ENCODE measurements at places on chromosomes 6 and 20. TPM values are rescaled to one million over a fixed set of nuclear protein-coding genes. Genes with fewer than 3 reads are reported as not detected.
A peak's percentile ranks its signal among the peaks of the same experiment; 100 is the strongest.

DNA sequence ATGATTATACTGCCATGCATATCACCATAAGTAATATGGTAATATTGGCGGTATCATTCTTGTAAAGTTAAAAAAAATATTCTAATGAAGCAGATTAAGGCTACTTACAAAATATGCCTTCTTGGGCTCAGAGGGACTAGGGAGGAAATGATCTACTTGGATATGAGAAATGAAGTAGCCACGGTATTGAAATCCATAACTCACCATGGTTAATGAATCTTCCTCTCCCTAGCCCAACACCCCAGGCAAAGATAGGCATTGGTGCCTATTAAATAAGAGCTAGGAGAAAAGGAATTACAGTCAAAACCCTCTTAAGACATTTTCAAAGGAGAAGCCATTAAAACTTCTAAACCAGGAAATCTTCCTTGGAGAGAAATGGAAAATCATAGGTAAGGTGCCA is 280.5 kb downstream of the TFAP2B start:
- no peaks in the 10 kb centered on the region for H3K4me1 ChIP-seq
- H3K4me3 ChIP-seq, result no peak overlapping the region
- no peaks in the 10 kb centered on the region for H3K36me3 ChIP-seq

- DNase-seq, result no peak
- H3K4me3 ChIP-seq, result no peak overlapping the region
- no peaks in the 10 kb centered on the region for H3K36me3 ChIP-seq
Measured at GRCh38 chr6:144298916-144299315, 13.8 kb downstream of the UTRN start.

DNA sequence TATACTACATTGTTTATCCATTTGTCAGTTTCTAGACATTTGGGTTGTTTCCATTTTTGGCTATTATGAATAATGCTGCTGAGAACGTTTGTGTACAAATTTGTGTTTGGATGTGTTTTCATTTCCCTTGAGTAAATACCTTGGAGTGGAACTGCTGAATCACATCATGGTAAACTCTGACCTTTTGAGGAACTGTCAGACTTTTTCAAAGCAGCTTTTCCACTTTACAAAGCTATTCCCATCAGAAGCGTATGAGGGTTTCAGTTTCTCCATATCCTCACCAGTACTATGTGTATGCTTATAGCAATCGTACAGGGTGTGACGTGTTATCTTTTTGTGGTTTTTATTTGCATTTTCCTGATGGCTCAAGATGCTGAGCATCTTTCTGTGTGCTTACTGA is 103.7 kb downstream of the MYO6 start:
- H3K4me3 ChIP-seq, result no peak overlapping the region
- H3K27me3 ChIP-seq, result no peaks in the 10 kb centered on the region
- DNase-seq, result no peak
- H3K4me1 ChIP-seq, result no peaks in the 10 kb centered on the region
- no peaks in the 10 kb centered on the region for H3K36me3 ChIP-seq

GRCh38 chr20:63700199-63701050 is 4.0 kb downstream of the TNFRSF6B start:
- H3K4me1 ChIP-seq, result peaks cover 17% of the 10 kb centered on the region
- no peak overlapping the region for H3K27ac ChIP-seq
- H3K36me3 ChIP-seq, result peaks cover 14% of the 10 kb centered on the region
- H3K27me3 ChIP-seq, result no peaks in the 10 kb centered on the region

The TENT5A gene
- total RNA-seq, result 4.8 TPM

DNA sequence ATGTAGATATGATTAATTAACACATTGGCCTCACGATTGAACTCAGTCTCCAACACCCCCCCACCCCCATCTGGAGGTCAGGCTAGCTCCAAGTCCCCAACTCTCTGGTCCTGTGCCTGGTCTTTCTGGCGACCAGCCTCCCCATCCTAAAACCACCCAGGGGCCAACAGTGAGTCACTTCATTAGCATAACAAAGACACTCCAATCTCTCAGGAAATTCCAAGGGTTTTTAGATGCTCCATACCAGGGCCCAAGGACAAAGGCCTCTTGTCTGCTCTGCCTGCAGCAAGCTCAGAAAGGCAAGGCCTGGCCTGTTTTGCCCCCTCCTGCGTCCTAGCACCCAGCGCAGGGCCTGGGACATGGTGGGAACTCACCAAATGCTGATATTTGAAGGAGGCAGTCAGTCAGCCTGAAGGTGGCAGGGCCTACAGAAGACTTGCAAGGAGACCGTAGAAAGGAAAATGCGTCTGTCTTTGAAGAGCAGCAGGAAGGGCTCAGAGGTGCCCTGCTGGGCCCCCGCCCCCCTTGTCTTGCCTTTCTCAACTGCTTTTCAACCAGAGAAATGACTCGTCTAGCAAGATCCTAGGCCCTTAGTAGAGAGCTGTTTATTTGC is 184.7 kb downstream of the CDH4 start:
- no peaks in the 10 kb centered on the region for H3K4me1 ChIP-seq
- no peaks in the 10 kb centered on the region for H3K27me3 ChIP-seq
- H3K4me3 ChIP-seq, result no peak overlapping the region
- DNase-seq, result no peak
- H3K27ac ChIP-seq, result no peak overlapping the region

GRCh38 chr6:105994118-105994590 is 92.0 kb upstream of the PRDM1 start:
- peak; percentile 85 for DNase-seq
- peaks cover 18% of the 10 kb centered on the region for H3K27me3 ChIP-seq
- H3K36me3 ChIP-seq, result no peaks in the 10 kb centered on the region
- H3K27ac ChIP-seq, result peak overlapping the region; percentile 72

GRCh38 chr6:1945235-1945832 is 300.1 kb downstream of the GMDS start:
- H3K36me3 ChIP-seq, result no peaks in the 10 kb centered on the region
- no peaks in the 10 kb centered on the region for H3K4me1 ChIP-seq
- DNase-seq, result no peak
- no peak overlapping the region for H3K4me3 ChIP-seq
